Large intestine (tissue), 12 donors: ENCODE measurements at places on chromosomes 3 and 15.
A peak's percentile ranks its signal among the peaks of the same experiment; 100 is the strongest.

- DNase-seq = no peak
Observed at GRCh38 chr3:42302924-42303634, 37.1 kb upstream of the CCK start.

DNA sequence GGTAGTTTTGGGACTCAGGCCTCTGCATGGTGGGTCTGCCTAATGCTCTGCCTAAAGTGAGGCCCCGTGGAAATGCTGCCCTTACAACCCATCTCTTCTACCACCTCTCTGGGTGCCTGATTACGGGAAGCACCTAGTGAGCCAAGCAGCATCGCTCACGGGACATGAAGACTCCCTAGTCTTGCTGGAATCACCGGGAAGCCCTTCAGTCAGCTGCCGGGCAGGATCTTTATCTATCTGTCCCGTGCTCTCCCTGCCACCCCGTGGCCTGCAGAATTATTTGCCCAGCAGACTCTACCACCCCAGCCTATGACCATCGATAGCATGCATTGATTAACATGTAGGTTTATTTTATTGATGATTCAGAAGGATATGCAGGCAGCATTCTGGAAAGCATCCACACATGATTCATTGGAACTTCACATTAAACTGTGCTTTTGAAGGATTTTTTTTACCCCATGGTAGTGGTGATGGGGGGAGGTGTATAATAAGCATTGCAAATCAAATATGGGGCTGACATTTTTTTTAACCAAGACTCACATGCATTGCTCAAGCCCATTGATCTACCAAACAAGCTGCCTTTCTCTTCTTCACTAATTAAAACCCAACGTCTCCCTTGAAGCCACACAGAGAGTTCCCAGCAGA, 63.1 kb downstream of the ATP2B2 start:
- DNase-seq = no peak

- peak; percentile 98 for DNase-seq
Observed at GRCh38 chr15:45198337-45199135, 10.8 kb upstream of the SHF start.

- DNase-seq = no peak
Observed at GRCh38 chr3:150520408-150520807, 25.9 kb downstream of the SERP1 start.

DNA sequence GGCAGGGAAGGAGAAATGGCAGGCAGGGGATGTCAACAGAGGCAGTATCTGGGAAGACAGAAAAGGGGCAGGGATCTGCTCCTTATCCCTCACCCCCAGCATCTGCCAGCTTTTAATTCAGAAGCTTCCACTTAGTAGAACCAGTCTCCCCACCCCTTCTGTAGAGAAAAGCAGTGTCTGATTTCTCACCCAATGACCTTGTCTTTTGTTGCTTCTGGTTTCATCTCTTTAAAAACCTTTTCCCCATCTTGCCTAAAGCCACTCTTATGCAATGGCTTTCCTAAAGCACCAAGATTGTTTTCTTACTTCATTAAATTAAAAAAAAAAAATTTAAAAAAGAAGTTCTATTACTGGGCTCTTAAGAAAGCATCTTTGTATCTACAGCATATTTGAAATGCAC, 27.8 kb downstream of the ARHGEF3 start:
- no peak for DNase-seq

GRCh38 chr15:59321000-59321689, 51.5 kb downstream of the MYO1E start:
- DNase-seq = no peak

DNA sequence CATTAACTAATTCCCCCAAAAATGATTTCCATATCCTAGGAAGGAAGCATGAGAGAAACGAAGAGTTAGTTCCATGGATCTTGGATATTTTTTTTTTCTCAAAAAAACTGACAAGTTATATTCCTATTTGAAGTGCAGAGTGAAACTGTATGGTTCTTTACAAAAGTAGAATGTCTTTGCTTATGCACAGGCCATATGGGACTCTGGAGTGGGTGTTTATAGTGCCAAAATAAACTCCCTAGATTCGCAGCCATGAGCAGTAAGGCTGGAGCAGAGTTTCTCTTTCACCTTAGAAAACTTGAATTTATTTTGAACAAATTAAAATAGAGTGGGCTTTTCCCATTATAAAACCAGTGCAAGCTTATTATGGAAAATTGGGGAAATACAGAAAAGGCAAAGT, 239.7 kb downstream of the PDCD6IP start:
- DNase-seq = no peak

DNA sequence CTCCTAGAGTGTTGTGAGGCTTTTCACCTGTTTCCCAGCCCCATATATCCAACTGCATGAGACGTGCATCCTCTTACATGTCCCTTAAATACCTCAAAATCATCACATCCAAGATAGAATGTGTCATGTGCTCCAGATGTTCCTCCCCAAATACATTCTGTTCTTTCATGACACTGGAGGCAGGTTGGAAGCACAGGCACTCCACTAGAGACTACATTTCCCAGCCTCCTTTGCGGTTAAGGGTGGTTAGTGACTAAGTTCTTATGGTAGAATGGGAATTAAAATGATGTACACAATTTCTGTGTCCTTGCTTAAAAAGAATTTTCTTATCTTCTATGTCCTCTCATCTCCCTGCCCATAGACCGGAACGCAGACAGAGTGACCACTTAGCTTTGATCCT, 34.3 kb downstream of the TMEM40 start:
- DNase-seq = no peak

GRCh38 chr3:138371070-138371965, 22.9 kb downstream of the MRAS start:
- DNase-seq = no peak

DNA sequence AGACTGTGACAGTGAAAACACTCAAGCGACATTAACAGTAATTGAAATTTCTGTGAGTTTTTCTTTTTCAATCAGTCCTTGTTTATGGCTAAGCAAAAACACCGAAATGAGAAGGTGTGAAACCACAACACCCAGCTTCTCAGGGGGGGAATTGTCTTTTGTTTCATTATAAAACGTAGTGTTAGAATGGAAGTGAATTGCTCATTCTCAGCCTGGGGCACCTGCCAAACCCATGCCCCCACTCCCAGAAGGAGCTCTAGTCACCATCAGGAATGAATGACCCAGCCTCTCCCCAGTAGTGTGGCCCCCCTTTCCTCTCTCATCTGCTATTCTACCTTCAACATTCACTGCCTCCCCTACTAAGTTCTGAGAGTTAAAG, 185.8 kb upstream of the CFAP20DC start:
- DNase-seq = no peak

DNA sequence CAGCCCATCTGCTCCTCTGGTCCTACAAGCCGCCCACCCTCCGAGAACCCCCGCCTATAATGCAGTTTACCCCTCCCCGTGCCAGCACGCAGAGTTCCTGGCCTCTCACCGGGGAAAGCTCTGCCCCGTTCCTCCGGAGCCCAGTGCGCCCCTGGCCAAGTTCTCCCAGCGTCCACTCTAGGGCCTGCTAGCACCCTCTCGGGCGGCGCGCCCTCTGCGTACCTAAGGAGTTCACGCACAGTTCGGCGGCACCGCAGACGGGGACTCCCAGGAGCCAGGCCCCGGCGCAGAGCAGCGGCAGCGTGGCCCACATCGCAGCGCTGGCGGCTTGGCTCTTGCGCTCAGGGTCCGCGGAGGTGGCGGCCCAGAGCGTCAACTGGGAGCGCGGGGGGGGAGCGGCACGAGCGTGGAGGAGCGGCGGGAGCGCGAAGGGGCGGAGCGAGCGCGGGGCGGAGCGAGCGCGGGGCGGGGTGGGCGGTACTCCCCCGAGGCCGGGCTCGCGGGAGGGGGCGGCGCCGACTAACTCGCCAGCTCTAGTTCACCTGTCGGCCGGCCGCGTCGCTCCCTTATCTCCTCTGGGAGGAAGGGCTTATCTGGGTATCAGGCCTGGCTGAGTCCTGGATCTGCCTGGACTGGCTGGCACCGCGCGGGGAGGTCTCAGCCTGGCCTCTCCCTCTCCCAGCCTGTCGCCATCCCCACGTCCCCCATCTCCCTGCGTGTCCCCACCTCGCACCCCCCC, at the start of gene CTSH:
Gene CTSH, minus strand, starts transcription at position 378 of the 739 bp plus-strand sequence. Its CDS starts 65 bp downstream, at position 313.
- peak; percentile 86 for DNase-seq

DNA sequence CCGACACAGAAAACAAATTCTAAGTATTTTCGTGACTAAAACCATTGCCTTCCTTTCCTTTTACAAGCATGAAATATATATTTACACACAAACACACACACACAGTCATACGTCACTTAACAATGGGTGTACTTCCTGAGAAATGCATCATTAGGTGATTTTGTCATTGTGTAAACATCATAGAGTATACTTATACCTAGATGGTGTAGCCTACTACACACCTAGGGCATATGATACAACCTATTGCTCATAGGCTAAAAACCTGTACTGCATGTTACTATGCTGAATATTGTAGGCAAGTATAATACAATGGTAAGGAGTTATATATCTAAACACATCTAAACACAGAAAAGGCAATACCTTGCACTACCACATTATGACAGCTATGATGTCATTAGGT, 28.6 kb downstream of the COL6A5 start:
- DNase-seq = no peak

GRCh38 chr3:27553886-27554540, 69.8 kb upstream of the SLC4A7 start:
- DNase-seq = no peak

DNA sequence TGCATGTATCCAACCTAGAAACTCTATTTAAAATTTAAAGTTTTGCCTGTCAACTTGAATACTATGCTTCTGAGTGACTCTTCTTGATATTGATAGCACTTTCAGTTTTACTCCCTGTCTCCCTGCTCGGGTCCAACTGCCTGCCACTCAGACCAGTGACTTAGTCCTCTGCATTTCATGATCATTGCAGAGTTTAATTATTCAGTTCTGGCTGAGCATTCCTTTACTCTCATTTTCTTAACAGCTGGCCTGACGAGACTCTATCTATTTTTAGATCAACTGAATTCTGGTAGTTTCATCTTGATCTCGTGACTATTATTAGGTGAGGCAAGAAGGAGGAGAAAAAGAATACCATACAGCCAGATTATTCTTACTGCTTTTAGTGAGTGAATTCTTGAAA, 617.4 kb downstream of the SI start:
- no peak for DNase-seq

DNA sequence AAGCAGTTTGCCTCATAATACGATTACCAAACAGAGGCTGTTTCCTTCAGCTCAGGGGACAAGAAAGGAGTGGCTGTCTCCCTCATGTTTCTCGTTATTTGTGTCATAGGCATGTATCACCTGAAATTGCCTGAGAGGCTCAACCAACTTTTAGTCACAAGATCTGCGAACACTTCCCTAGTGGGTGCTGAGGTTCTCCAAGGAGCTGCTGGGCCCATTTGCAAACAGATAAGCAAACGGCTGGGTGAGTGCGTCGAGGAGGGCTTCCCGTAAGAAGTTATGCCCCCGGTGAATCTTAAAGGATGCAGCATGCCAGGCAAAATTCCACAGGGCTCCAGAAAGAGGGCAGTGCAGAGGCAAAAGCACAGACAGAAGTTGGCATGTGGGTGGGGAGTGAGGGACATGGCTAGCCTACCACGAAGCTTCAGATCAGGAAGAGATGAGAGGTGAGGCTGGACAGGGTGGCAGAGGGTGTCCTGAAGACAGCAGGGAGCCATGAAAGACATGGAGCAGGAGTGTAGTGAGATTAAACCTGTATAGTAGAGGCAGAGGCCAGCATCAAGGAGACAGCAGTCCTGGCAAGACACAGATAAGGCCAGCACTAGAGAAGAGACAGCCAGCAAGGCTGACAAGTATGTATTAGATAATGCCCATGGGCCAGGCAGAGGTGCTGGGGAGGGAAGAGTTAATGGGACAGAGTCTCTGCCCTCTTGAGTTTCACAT, 4.0 kb upstream of the GP9 start:
- no peak for DNase-seq

DNA sequence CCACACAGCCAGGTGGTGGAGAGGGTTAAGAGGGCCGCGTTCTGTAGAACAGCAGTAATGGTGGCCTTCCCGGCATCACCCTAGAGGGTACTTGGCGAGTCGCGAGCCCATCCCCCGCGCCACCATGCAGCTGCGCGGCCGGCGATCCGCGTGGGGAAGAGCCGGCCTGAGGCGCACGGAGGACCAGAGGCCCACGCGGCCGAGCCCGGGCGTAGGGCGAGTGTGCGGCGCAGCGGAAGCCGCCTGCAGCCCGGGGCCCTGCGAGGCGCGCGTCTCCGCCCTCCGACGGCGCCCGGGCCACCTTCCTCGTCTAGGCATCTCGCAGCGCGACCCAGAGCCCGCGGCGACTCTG, 423 bp downstream of the TKT start:
- DNase-seq = no peak

DNA sequence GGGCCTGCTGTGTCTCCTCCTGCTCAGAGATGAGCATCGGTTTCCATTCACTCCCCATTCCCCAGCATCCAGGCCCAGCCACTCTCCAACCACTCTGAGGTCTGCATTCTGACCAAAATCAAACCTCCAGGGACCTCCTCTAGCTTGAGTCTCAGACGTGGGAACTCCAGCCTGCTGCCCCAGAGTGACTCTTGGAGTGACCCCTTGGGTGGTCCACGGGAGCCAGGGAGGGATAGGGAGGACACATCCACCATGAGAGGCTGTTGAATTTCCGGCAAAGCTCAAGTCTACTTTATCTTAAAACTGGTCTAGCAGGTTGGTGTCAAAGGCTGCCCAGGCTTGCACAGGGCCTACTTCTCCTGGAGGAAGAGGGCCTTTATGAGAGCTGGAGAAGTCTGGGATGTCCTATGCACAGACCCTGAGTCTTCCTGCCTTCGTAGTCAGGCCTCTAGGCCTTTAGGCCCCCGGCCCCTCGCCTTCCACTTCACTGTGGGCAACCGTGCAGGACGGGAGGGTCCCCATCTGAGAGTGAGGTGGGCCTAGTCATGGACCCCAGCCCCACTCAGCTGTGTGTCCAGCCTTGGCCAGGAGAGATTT, 8.9 kb downstream of the CISH start:
- DNase-seq = peak; percentile 54

DNA sequence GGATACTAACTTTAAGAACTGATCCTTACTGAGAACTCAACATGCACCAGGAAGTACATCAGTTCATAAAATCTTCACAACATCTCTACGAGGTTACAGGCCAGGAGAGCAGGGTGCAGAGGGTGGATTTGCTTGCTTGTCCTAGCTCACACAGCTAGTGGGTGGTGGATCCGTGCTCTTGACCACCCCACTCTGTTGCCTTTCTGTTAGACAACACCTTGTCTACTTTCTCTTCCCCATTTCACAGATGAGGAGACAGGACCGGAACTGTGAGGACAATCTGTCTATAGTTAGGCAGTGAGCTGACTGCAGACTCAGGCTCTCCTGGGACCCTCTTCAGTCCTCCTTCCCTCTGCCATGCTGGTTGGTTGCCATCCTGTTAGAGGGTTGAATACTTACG, 221.7 kb upstream of the TLE3 start:
- DNase-seq = no peak
